Left kidney (tissue), 8 donors: ENCODE measurements at places on chromosomes 13 and 19.

DNA sequence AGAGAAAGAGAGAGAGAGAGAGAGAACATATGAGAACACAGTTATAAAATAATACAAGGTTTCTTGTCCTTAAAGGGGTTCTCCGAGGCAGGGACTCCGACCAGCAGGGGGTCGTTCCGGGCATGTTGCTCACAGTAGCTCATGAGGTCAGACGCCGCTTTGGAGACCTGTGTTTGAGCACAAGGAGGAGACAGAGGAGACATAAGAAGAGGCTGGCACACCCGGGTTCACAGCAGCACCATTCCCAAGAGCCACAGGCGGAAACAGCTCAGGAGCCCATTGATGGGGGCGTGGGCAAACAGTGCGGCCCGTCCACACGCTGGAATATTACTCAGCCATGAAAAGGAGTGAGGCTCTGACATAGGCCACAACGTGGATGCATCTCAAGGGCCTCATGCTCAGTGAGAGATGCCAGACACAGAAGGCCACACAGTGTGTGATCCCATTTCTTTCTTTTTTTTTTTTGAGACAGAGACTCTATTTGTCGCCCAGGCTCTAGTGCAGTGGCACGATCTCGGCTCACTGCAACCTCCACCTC lies 39.1 kb downstream of the GADD45B start:
- DNase-seq: no peak

- no peak for DNase-seq
Measured at GRCh38 chr13:51619614-51620013, 35.4 kb downstream of the WDFY2 start.

DNA sequence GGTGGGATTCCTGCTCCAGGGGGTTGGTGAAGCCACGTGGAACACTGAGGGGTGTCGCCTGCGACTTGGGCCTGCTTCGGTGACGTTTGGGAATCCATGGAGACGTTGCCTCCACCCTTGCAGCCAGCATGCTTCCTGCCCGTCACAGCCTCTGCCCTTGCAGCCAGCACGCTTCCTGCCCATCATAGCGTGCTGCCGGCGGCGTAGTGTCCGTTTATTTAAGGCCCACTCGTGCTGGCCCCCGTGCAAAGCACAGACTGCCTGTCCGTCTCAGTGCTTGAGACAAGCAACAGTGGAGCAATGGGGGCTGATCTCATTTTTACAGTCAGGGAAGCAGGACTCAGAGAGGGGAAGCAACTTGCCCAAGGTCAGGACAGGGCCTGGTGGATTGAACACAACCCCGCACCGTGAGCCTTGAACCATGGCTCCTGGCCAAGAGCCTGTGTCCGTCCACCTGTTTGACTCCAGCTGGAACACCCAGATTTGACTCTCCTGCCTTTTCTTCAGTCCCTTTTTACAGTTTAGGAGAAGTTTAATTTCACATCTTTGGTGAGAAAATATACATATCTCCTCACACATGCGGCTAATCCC lies 149.6 kb downstream of the TEX29 start:
- no peak for DNase-seq

GRCh38 chr13:105758918-105759860 lies 776.3 kb downstream of the EFNB2 start:
- DNase-seq: no peak

DNA sequence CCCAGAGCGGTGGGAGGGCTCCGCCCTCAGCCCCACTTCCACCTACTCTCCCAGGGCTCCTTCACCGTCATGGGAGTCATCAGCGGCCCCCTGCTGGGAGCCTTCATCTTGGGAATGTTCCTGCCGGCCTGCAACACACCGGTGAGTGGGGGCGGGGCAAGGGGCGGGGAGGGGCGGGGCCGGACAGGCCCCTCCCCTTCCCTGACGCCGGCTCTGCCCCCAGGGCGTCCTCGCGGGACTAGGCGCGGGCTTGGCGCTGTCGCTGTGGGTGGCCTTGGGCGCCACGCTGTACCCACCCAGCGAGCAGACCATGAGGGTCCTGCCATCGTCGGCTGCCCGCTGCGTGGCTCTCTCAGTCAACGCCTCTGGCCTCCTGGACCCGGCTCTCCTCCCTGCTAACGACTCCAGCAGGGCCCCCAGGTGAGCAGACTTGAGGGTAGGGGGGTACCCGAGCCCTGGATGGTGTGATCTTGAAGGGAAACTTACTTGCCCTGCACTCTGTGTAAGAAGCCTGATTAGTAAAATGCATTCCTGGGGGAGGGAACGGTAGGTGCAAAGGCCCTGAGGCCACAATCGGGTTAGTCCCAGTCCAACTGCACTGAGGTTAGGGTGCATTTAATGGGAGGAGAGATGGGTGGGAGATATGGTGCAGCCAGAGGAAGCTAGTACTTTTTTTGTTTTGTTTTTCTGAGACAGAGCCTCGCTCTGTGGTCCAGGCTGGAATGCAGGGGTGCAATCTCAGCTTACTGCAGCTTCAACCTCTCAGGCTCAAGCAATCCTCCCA lies 12.1 kb downstream of the SLC5A5 start:
- DNase-seq: no peak
